ENCODE measurements at places on chromosomes 11 and 22. TPM values are rescaled to one million over a fixed set of nuclear protein-coding genes. Genes with fewer than 3 reads are reported as not detected.

OR2D2 gene
- total RNA-seq: not detected

ACTN3 gene
- total RNA-seq: not detected

KRTAP5-11 gene
- total RNA-seq: not detected

USP2 gene
- not detected for total RNA-seq

RTN4RL2 gene
- 0.64 TPM for total RNA-seq

NNMT gene
- 1,040 TPM for total RNA-seq

GAL3ST3 gene
- total RNA-seq: not detected

MISFA gene
- not detected for total RNA-seq

DGCR8 gene
- 18.0 TPM for total RNA-seq

Measured in ascending aorta (tissue), 2 donors.